ENCODE measurements at places on chromosomes 7 and 10.

DNA sequence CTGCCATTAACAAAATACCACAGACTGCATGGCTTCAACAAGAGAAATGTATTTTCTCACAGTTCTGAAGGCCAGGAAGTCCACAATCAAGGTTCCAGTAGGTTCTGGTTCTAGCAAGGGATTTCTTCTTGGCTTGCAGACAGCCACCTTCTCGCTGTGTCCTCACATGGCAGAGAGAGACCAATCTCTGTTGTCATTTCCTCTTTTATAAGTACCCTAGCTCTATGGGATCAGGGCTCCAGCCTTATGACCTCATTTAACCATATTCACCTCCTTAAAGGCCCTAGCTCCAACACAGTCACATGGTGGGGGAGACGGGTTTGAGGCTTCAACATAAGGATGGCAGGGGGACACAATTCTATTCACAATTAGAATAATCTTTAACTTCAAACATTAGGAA lies 23.6 kb downstream of the ABI1 start:
- DNase-seq = no peak

GRCh38 chr7:142323706-142324105 lies 65.8 kb upstream of the PRSS58 start:
- DNase-seq = no peak

- DNase-seq = no peak
Observed at GRCh38 chr7:106317971-106318370, 33.2 kb upstream of the NAMPT start.

DNA sequence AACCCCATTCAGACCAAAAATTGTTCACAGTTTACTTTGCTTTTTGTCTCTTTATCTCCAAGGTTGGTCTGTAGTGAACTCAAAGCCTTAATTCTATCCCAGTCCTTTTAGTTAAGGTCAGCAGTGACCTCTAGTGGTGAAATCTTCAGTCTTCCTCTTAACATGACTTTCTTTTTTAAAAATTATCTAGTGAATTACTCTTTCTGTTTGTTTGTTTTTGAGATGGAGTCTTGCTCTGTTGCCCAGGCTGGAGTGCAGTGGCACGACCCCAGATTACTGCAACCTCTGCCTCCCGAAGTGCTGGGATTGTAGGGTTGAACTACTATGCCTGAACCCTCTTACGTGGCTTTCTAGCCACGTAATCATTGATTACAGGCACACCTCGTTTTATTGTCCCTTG lies 25.0 kb downstream of the ZNF487 start:
- DNase-seq = no peak

DNA sequence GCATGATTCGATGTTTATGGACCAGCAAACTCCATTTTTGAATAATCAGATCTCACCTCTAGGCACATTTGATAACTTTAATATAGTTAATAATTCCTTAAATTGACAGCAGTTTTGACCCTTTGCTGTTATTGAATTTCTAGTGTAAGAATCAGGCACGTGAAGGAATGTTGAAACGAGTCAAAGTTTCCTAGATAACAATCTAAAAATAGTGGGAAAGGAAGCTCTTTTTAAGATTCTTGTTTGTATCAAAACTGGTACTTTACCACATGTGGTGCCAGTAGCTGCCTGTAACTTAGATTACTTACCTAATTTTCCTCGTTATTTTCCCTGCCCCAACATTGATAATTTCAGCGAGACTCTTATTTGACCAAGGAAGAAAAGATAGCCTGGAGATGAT lies 757.8 kb upstream of the KCND2 start:
- no peak for DNase-seq

- no peak for DNase-seq
Observed at GRCh38 chr7:98807068-98808048, 62.5 kb downstream of the TMEM130 start.

DNA sequence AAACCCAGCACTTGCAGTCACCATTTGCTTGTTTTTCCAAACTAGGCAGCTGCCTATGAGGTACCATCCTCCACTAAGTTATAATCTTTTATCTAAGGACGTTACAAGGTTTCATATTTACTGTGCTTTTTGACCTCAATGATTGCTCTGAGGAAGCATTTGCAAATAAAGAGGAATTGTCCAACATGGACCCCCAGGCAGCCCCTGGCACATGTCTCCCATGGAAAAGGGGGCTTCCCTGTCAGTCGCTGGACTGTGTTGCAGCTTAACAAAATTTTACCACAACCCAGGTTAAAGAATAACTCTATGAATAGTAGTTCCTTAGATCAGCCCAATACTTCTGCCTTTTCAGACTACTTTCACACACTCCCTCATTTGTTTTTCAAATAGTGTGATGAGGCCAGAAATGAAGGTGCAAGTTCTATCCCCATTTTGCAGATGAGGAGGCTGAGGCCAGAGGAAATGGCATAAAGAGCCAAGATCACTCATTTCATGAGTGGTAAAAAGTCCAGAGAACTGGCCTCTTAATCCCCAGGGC lies 52.8 kb upstream of the ZPBP start:
- DNase-seq = no peak

DNA sequence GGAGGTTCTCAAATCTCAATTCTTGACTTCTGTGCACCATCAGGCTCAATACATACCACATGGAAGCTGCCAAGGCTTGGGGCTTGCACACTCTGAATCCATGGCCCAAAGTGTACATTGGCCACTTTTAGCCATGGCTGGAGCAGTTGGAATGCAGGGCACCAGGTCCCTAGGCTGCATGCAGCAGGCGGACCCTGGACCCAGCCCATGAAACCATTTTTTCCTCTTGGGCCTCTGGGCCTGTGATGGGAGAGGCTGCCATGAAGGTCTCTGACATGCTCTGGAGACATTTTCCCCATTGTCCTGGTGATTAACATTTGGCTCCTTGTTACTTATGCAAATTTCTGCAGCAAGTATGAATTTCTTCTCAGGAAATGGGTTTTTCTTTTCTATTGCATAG lies 19.0 kb upstream of the ARMC3 start:
- no peak for DNase-seq

GRCh38 chr7:57381581-57381980 lies 68.4 kb upstream of the ZNF716 start:
- DNase-seq = no peak

GRCh38 chr10:87991946-87992345 lies 128.5 kb downstream of the PTEN start:
- no peak for DNase-seq

GRCh38 chr10:61752111-61753011 lies 89.6 kb downstream of the CABCOCO1 start:
- DNase-seq = no peak

DNA sequence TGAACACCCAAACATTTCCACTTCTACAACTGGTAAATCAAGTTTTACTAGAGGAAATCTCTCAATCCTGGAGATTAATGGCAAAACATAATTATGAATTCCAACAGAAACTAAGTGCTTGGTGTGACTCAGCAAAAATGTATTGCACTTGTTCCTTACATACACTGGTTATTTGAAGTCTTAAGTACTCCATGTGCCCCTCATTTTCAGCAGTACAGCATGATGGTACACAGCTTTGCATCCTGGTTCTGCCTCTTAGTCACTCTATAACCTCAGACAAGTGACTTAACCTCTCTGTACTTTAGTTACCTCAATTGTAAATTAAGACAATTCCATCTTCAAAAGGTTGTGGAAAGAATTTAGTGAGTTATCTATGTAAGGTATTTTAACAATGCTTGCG lies 12.9 kb downstream of the SLC16A12 start:
- DNase-seq = no peak

GRCh38 chr7:8214244-8214824 lies 47.6 kb downstream of the ICA1 start:
- no peak for DNase-seq

- DNase-seq = no peak
Observed at GRCh38 chr10:124044143-124044862, 49.1 kb downstream of the CHST15 start.

GRCh38 chr7:43647339-43647672 lies 64.4 kb downstream of the STK17A start:
- DNase-seq = no peak

GRCh38 chr10:114726820-114727271 lies 68.8 kb upstream of the ABLIM1 start:
- DNase-seq = no peak

DNA sequence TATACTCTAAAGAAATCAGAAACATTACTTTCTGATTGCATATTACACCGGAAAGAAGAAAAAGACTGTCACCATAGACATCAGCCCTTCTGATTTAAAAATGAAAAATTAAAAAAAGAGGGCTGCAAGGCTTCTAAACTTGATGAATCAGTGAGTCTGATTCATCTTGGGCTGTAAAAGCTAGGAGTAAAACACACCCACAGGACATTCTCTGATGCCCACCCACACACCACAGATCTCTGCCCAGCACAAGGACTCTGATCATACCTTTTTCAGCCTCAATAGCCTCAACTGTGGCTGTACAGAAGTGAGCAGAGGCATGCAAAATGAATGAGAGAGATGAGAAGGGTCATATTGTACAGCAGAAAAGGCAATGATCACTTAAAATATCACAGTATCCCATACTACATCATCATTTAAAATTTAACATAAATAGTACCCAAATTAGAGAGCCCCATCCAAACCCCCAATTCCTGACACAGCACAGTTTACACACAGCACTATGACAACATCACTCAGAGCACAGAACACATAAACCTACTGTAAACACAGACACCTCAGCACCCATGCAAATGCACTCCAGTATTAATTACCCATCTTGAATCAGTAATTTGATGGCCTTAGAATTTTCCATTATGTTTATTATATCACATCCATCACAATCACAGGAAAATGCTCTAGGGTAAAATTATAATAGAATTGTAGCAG lies 6.4 kb upstream of the MSS51 start:
- DNase-seq = no peak

GRCh38 chr7:153887749-153888569 lies 164.2 kb upstream of the DPP6 start:
- no peak for DNase-seq

GRCh38 chr10:22581461-22581860 lies 132.9 kb downstream of the PIP4K2A start:
- no peak for DNase-seq

GRCh38 chr7:157440346-157441022 lies 103.7 kb downstream of the DNAJB6 start:
- DNase-seq = no peak

DNA sequence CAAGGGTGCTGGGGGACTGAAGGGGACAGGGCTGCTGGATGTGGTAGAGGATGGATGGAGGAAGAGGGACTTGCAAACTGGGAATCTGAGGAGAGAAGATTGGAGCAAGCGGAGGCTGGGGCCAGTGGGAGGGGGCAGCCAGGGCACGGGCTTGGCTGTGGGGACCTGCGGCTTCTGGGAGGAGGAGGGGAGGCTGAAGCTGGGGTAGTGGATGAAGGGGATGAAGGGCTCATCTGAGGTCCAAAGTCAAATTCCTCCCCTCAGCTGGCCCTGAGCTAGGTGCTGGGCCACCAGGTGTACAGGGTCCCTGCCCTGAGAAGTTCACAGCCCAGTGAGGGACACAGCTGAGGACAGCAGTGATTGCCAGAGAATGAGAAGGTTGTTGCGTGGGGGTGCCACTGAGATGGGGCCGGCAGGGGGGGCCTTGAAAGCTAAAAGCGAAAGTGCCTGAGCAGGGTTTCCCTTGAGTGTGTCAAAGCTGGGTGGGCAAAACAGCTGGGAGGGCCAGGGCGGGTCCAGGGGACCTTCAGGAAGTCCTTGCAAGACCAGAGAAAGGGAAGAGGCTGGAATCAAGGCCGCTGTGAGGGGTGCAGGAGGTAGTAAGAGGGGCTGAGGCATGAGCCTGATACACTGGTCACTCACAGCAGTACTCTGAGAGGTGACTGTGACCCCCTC lies 75.2 kb downstream of the MYL10 start:
- DNase-seq = no peak

GRCh38 chr7:47371317-47371716 lies 210.6 kb downstream of the TNS3 start:
- DNase-seq = no peak

GRCh38 chr7:41915871-41916270 lies 213.0 kb upstream of the INHBA start:
- DNase-seq = no peak

- DNase-seq = no peak
Observed at GRCh38 chr7:11726794-11727155, 105.2 kb downstream of the THSD7A start.

- no peak for DNase-seq
Observed at GRCh38 chr10:133100706-133101415, 13.1 kb downstream of the ADGRA1 start.

DNA sequence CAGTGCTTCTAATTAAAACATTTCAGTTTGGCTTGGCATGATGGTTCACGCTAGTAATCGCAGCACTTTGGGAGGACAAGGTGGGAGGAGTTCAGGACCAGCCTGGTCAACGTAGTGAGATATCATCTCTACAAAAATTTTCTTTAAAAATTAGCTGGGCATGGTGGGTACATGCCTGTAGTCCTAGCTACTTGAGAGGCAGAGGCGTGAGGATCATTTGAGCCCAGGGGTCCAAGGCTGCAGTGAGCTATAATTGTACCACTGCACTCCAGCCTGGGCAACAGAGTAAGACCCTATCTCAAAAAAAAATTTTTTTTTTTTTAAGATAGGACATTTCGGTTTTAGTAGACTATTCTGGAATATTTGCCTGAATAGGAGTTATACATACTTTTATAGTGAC lies 12.4 kb downstream of the HBP1 start:
- DNase-seq = no peak

DNA sequence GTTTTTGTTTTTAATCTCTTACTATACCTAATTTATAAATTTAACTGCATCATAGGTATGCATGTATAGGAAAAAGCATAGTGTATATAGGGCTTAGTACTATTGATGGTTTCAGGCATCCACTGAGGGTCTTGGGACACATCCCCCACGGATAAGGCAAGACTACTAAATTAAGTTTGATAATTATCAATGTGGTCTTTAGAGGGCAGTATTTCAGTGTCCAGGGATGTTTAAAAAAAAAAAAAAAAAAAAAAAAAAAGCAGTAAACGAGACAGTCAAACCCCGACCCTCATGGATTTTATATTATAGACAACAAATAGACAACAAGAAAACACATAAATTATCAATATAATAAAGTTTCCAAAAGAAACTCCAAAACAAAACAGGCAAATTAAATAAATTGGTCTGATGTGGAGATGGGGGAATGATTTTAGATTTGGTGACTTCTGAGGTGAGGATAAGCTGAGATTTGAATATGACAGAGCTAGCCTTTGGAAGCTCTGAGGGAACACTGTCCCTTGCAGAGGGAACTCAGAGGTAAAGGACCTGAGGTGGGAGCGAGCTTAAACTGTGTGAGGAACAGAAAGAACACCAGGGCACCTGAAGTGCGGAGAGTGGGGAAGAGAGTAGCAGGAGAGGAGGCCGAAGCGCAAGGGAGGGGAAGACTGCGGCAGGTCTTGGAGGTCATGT lies 14.8 kb downstream of the ACSM6 start:
- no peak for DNase-seq

GRCh38 chr7:17781491-17782215 lies 158.6 kb downstream of the SNX13 start:
- DNase-seq = no peak

GRCh38 chr7:11193888-11194287 lies 220.2 kb downstream of the PHF14 start:
- DNase-seq = no peak

GRCh38 chr10:102310361-102311024 lies 65.2 kb downstream of the GBF1 start:
- no peak for DNase-seq
